NCI-H748 treated with DMSO at 0.1 percent for 48 hours (cell line): ENCODE measurements at places on chromosomes 6 and 20.

GRCh38 chr6:119190176-119190575, 111.7 kb upstream of the FAM184A start:
- DNase-seq: no peak

GRCh38 chr20:39107741-39108140, 145.6 kb downstream of the DHX35 start:
- DNase-seq: no peak

- no peak for DNase-seq
These were observed 194.0 kb downstream of the SOD2 start for GRCh38 chr6:159499034-159499433.

DNA sequence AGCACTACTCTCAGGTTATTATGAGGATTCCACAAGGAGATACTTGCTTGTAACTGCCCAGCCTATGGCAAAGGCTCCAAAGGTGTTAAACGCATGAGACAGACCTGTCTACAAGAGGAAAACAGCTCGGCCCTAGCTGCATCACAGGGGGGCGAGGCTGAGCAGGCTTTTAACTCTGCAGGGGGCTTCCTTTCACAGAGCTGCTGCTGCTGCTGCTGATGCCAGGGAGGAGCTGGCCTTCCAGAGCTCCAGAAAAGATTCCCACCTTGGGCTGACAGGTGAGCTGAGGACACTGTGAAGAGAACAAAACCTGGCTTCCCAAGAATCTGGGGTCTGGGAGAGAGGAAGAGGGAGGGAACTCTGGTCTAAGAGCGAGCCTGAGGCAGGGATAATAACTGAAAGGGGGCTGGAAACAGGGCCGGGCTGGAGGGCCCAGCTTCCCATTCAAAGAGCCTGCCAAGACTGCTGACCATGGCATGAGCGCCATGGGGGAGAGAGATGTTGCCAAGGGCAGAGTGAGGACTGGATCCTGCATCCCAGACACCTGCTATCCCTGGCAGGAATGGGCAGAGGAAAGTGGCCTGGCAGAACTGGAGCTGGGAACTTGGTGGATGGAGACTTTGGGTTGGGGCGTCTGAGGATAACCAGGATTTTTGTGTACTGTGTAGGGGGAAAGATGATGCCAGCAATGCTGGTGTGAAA, 211.1 kb upstream of the LRFN2 start:
- no peak for DNase-seq

GRCh38 chr20:9974324-9974723, 60.5 kb upstream of the ANKEF1 start:
- DNase-seq: no peak
